ENCODE measurements at places on chromosomes 7 and 10.

DNA sequence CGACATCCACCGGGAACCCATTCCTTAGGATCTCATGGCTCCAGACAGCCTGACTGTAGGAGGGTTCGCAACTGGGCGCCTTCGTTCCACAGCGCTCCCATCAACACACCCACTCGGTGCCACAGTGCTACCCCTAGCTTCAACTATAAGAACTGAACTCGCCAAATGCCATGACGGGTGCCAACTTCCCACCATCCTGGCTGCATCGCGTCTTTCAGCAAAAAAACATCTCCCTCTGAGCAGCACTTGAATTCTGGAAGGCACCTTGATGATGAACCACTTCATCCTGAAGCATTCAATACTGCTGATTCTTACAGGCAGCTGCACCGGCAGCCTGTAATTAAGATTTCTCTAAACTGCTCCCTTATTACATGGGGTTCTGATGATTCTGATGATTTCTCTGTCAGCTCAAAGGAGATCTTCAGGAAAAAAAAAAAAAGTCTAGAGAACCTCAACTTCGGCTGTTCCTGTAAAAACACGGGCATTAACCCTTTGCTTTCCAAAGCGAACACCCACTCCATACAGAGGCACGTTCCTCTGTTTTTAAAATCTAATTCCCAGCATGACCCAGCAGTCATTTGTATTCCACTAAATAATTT, 1.3 kb downstream of the CYTH3 start:
- peak; percentile 42 for DNase-seq

DNA sequence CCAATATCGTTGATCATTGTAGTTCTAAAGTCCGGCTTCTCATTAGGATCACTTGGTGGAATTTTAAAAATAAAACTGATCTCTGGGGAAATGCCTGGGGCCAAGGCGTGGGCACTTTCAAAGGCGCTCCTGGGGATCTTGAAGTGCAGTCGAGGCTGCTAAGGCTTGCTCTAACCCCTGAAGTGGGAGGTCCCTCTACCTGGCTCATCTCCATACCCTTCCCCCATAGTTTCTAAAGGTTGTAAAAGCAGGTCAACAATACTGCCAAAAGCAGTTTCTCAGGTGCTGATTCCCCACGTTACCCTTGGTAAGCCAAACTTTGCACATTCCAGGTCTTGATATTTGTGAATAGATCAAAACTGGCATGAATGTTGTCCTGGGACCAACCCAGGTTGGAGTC, 79.0 kb upstream of the SP8 start:
- DNase-seq: no peak

DNA sequence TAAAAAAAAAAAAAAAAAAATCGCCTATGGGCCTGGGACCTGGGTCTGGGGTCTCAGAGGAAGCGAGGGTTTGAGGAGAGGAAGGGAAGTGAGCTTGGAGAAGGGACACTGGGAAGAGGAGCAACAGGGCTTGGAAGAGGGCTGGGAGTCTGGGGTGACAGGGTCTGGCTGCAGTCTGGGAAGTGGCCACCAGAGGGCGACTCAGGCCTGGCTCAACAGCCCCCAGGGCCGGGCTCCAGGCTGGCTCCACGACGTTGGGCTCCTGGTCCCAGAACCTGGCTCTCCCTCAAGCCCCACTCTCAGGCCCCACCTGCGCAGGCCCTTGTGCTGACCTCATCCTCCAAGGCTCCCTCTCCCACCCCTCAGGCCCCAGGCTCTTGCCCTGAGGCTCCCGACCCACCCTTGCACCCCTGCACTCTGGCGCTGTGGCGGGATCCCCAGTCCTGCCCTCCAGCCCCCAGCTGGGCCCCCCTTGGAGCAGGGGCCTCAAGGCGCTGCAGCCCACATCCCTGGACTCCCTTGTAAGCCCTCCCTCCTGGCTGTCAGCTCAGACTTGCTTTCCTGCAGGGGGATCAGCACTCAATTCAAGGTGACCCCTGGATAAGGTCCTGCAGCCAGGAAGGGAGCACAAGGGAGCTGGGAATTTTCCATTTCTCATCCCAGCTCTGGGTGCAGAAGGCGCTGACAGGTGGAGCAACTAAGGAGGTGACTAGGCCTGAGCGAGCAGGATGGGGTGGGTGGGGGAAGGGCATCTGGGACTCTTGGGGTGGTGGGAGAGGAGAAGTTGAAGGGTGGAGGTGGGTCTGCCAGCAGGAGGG, 5.4 kb upstream of the SPACDR start:
- DNase-seq: peak; percentile 93

- no peak for DNase-seq
Measured at GRCh38 chr10:31656851-31657433, 271.7 kb downstream of the ARHGAP12 start.

GRCh38 chr10:117000580-117000979, 4.4 kb downstream of the SHTN1 start:
- no peak for DNase-seq

- no peak for DNase-seq
Measured at GRCh38 chr10:30118590-30118989, 59.2 kb upstream of the JCAD start.

DNA sequence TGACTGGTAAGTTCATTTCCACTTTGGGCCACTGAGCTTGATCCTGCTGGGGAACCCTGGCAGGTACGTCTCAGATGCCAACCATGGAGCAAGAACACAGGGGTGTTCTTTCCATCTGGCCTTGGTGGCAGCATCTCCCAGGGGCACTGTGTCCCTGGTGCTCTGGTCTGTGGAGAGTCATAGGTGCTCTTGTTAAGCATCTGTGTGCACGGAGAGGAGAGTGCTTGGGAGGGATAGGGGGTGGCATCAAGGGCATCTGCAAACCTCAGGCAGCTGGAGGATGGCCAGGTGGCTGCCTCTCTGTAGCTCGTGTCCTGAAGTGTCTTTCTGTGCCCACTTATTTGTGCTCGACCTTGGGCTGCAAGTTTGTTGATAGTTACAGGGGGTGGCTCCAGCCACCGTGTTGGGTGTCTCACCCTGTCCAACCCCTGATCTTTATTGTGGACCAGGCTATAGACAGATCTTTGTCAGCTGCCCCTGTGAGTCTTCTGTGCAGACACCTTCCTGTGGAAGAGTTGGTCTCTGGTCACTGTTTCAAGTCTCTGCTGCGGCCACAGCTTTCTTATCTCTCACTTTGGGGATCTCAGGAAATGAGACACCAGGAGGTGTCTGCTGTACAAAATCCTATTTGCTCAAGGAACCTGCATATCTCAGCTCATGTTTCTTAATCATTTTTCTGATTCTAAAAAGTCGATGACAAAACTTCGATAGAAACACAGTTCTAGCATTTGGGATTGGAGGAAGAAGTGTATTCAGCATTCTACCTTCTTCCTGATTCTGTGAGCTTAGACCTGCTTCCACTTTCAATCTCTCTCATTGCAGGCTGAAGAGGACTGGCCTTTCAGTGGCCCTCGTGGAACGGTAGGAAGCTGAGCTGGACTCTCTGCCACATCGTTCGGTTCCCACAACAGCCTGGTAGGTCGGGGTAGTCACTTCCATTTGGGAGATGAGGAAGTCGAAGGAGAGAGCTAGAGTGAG, 17.2 kb upstream of the GIMAP8 start:
- DNase-seq: no peak

DNA sequence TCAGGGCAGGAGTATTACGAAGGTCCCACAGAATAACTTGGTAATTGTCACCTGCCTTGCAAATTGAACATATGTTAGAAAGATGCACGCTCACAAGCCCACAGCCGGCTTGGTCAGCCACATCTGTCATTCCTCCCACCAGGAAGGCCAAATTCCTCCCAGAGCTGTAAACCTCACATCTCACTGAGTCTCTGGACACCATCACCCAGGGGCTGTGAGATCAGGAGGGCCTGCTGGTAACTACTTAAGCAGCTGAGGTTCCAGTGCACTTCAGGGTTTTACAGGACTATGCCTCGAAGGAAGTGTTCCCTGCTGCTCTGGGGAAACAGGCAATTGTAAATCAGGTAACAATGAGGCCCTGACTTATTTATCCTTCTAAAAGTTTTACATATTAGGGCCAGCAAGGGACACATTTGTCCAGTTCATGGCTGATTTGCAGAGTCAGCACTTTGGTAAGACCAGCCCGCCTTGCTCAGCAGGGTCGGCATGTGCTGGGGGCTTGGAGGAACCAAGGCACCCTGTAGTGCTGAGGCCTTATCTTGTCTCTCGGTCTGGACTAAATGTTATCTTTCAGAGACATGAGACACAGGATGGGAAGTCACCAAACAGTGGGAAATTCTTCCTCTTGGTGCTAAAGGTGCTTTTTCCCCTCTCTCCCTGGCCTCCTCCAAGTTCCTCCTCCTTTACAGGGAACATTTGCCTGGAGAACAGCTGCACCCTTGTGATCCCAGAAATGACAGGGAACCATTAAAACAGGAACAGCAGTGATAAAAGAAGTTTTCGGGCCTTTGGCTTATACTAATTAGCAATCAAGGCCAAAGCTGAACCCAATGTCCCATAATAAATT, 34.3 kb downstream of the PYROXD2 start:
- DNase-seq: no peak

DNA sequence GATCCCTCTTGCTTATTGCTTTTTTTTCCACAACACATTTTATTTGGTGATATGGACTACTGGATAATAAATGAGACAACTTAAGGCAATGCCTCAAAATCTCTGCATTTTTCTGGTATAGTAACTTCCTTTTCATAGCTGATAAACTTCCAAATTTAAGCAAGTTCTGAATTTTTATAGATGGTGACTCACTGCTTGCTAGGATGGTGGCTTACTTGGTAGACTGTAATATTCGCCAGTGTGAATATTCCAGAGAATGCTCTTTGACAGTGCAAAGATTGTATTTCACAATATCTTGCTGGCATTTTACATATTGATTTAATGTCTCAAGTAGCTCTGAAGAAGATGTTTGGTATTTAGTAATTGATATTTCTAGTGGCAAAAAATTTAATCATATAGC, 472.4 kb downstream of the TFEC start:
- DNase-seq: no peak

- no peak for DNase-seq
Measured at GRCh38 chr10:36771725-36772124, 353.7 kb upstream of the ANKRD30A start.

GRCh38 chr10:61448841-61449600, 4.2 kb downstream of the TMEM26 start:
- no peak for DNase-seq

DNA sequence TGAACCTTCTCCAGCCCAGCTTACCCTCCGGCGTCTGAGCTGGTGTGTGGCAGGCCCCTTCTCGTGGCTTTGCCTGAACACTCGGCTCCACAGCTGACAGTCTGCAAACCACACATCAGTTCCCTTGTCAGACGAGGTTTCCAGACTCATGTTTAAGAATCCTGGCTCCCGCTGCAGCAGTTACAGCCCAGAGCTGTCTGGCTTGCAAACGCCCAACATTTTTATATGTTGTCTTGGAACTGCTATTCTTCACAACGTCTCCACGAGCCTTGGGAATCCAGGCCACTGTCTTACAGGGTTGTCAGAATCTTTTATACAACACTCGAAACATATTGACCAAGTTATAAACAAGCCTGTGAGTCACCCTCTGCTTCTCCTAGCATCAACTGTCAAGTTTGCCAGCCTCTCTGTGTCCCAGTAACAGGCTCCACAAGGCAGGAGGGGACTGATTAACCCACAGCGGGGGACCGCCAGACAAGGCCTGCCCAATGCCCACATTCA, 68.1 kb downstream of the TNS3 start:
- DNase-seq: no peak

- no peak for DNase-seq
Measured at GRCh38 chr10:26628395-26628794, 69.1 kb upstream of the PDSS1 start.

- DNase-seq: no peak
Measured at GRCh38 chr10:132101529-132101928, 35.8 kb downstream of the JAKMIP3 start.

DNA sequence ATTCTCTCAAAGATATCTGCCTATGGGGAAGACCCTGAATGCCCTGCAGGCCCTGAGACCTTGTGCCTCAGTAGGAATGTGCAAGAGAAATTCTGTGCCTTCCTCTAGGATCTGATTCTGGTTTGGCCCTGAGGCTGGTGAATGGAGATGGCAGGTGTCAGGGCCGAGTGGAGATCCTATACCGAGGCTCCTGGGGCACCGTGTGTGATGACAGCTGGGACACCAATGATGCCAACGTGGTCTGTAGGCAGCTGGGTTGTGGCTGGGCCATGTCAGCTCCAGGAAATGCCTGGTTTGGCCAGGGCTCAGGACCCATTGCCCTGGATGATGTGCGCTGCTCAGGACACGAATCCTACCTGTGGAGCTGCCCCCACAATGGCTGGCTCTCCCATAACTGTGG, 15.7 kb downstream of the DMBT1 start:
- no peak for DNase-seq

DNA sequence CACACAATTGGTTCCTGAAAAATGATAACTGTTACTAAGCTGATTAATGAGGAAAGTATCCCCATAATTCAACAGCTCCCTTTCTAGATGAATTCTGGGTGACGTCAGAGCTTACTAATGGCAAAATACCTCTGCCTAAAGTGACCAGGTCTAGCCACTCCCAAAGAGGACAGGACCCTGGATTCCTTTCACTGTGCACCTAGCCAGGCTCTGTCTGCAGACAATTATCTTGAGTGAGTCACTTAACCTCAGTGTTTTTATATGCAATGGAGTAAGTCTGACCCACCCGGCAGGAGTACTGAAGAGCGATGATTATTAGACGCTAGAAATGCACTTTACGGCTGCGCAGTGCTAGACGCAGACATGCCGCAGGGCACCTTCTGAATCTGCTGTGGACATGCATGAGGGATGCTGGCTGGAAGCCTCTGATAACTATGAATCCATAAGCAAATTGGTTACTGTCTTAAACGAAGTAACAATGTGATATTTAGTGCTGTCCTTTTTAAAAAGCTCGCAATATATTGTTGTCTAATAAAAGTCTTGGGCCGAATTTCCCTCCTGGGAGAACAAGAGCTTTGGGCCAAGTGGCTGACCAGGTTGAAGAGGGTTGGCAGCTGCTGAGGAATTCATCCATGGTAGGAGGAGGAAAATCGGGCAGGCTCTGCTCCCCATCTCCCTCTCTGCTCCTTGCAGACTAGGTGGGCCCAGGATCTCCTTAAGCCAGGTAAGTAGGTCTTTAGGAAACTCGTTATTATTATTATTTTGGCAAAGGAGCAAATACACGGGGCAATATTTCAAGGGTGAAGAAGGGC, 4.6 kb upstream of the INPP5A start:
- peak; percentile 59 for DNase-seq

- DNase-seq: no peak
Measured at GRCh38 chr10:70592746-70593512, 9.6 kb downstream of the PRF1 start.

DNA sequence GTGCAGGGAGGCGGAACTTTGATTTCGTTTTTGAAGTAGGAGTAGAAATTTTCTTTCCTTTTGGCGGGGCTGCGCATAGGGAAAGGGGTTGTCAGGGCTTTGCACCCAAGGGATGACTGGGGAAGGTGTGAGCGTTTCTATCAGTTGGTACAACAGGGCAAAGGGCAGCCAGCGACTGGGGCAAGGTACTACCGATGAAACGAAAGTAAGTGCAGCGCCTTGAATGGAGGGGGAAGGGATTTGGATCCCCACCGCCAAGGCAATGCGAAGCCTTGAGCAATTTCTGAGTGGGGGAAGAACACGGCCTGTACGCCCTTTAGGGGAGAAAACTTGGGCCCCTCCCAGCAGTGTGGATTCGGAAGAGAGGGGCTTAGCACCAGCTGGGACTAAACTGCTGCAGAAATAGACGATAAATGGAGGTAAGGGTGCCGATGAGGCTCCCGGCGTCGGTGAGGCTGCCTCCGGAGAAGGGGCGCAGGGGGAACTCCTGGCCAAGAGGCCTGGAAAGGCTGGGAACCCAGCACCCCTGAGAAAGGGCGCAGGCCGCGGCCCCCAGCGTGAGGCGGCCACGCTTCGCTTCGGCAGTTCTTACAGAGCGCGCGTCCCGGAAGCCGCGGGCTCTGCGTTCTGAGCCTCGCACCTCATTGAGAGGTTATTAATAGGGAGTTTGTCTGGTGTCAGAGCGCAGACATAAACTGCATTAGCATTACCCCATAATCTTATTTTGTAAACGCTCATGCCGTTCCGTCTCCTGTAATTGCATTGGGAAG, 10.0 kb upstream of the TLX1 start:
- DNase-seq: no peak
